Activated T-cell treated with anti-CD3 and anti-CD28 coated beads, Interleukin-2, amount 50 U/mL, for 72 hours (primary cell): ENCODE measurements at places on chromosomes 1 and 21. TPM values are rescaled to one million over a fixed set of nuclear protein-coding genes. Genes with fewer than 3 reads are reported as not detected.

DNA sequence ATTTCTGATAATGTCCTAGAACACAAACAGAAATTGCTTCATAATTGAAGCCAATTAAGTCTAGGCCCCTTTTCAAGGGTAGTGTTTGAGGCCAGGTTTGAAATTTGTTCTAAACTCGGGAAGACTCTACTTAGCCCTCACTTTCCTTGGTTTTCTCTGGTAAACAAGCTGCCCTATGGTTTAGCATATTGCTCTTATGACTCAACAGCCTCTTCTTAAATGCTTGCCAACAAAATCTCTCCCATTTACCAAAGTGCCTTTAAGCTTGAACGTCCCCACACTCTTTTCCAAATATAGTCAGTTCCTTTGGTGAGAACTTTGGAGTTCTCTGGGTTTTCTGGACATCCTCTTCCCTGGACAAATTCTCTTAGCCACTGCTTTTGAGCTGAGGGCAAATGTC lies 5.8 kb upstream of the LCE6A start:
- H3K27me3 ChIP-seq, result peaks cover 9% of the 10 kb centered on the region
- DNase-seq, result no peak
- H3K27ac ChIP-seq, result peak overlapping the region; percentile 18
- H3K4me1 ChIP-seq, result no peaks in the 10 kb centered on the region
- no peaks in the 10 kb centered on the region for H3K36me3 ChIP-seq
- no peak overlapping the region for H3K4me3 ChIP-seq

- no peaks in the 10 kb centered on the region for H3K4me1 ChIP-seq
- H3K27ac ChIP-seq, result no peak overlapping the region
- no peak overlapping the region for H3K4me3 ChIP-seq
- no peaks in the 10 kb centered on the region for H3K27me3 ChIP-seq
- no peak for DNase-seq
- H3K36me3 ChIP-seq, result no peaks in the 10 kb centered on the region
Observed at GRCh38 chr1:190685676-190686075, 208.0 kb upstream of the BRINP3 start.

DNA sequence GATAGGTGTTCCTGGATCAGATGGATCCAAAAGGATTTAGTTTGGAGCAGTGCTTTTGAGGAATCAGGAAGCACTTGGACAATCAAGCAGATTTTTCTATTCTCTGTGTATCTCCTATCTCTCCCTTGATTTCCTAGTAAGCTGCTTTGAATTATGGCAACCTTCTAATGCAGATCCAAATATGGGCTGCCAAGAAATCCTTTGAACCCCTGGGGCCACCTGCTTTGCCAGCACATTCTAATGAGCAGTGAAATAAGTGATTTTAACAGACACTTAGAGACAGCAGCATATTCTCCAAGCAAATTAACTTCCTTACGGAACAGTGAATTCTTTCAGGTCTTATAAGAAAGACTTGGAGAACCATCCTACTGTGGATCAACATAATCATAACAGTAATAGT lies 195.4 kb downstream of the GPR52 start:
- H3K4me1 ChIP-seq, result no peaks in the 10 kb centered on the region
- H3K4me3 ChIP-seq, result no peak overlapping the region
- H3K27me3 ChIP-seq, result no peaks in the 10 kb centered on the region
- no peak for DNase-seq
- no peak overlapping the region for H3K27ac ChIP-seq

- no peak overlapping the region for H3K4me3 ChIP-seq
- H3K27me3 ChIP-seq, result peaks cover 14% of the 10 kb centered on the region
- H3K4me1 ChIP-seq, result peaks cover 43% of the 10 kb centered on the region
- H3K27ac ChIP-seq, result no peak overlapping the region
Observed at GRCh38 chr1:211932231-211932932, 101.8 kb upstream of the LPGAT1 start.

Gene C1orf141
- total RNA-seq, result 0.25 TPM

GRCh38 chr1:207218512-207219362 lies 102.7 kb upstream of the CD55 start:
- no peak for DNase-seq
- no peak overlapping the region for H3K4me3 ChIP-seq

GRCh38 chr21:30482130-30482529 lies 2.0 kb upstream of the KRTAP19-1 start:
- H3K4me3 ChIP-seq, result no peak overlapping the region
- no peaks in the 10 kb centered on the region for H3K4me1 ChIP-seq
- H3K27me3 ChIP-seq, result no peaks in the 10 kb centered on the region
- H3K27ac ChIP-seq, result no peak overlapping the region

Gene ZYG11A
- 0.72 TPM for total RNA-seq

- H3K36me3 ChIP-seq, result peaks cover 8% of the 10 kb centered on the region
- peaks cover 71% of the 10 kb centered on the region for H3K4me1 ChIP-seq
- no peaks in the 10 kb centered on the region for H3K27me3 ChIP-seq
- peak overlapping the region; percentile 86 for H3K4me3 ChIP-seq
Observed at GRCh38 chr21:37075214-37075770, 2.2 kb downstream of the TTC3 start.

DNA sequence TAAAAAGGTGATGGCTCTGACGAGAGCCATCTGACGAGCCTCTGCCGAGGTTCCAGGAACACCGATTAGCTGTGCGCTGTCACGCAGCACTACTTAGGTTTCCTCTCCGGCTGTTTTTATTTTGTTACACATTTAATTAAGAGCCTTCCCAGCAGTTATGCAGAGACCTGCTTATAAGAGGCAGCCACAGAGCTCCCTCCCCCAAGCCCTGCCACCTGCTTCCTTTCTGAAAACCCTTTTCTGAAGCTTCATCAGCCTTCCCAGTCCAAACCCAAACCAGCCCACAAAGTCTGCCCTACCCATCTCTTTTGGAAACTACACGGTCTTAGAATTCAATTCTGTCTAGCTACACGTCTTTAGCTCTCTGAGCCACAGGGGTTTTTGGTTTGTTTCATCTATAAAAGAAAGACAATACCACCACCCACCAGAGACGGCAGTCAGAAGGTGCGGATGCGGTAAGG lies 49.1 kb downstream of the ERI3 start:
- H3K4me3 ChIP-seq, result peak overlapping the region; percentile 29
- peak overlapping the region; percentile 77 for H3K27ac ChIP-seq
- peaks cover 20% of the 10 kb centered on the region for H3K36me3 ChIP-seq
- no peaks in the 10 kb centered on the region for H3K27me3 ChIP-seq
- peaks cover 26% of the 10 kb centered on the region for H3K4me1 ChIP-seq
- DNase-seq, result peak; percentile 25

DNA sequence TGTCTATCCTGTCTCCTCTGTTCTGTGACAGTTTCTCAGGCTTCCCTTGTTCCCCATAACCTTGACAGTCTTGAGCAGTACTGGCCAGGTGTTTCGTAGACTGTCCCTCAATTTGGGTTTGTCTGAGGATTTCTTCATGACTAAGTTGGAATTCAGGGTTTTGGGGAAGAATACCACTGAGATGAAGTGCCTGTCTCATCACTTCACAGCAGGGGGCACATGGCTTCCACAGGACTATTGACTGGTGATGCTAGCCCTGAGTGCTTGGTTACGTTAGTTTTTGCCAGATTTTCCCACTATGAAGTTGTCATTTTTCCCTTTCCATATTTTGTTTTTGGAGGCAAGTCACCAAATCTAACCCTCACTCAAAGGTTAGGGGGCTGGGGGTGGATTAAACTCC lies 45.7 kb downstream of the CDCP2 start:
- H3K27me3 ChIP-seq, result no peaks in the 10 kb centered on the region
- DNase-seq, result no peak
- no peak overlapping the region for H3K27ac ChIP-seq
- no peaks in the 10 kb centered on the region for H3K4me1 ChIP-seq
- H3K4me3 ChIP-seq, result no peak overlapping the region

Gene RBBP4
- 252 TPM for total RNA-seq

Gene SNAPIN
- 31.8 TPM for total RNA-seq

Gene TAS1R3
- total RNA-seq, result 0.95 TPM

Gene TNFSF4
- 2.0 TPM for total RNA-seq

DNA sequence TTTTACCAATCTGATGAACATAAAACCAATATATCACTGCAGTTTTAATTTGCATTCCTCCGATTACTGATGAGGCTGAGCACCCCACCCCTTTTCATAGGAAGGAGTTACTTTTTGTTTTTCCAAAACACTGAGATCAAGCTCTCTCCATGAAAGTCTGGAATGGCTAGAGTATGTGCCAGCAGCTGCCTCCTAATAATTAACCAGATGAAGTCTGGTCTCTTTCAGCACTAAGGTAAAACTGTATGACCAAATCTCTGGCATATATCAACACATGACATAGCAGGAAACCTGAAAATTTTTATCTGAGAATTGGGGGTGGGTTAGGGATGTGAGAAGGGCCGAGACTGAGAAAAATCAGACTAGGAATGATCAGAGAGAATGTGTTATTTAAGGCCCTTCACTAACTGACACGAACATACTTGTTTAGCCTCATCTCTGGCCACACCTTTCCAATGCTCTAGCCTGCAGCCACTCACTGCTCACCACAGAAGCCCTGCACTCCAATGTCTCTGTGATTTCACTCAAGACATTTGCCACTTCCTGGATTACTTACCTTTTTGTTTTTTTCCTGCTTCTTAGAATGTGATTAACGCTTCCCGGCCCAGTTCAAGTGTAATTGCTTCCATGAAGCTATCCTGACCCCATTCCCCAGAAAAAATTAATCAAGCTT lies 34.7 kb downstream of the WASF2 start:
- no peaks in the 10 kb centered on the region for H3K27me3 ChIP-seq
- peaks cover 46% of the 10 kb centered on the region for H3K4me1 ChIP-seq
- H3K36me3 ChIP-seq, result no peaks in the 10 kb centered on the region
- DNase-seq, result peak; percentile 23

Gene OLIG1
- not detected for total RNA-seq

- H3K27me3 ChIP-seq, result no peaks in the 10 kb centered on the region
- no peak overlapping the region for H3K4me3 ChIP-seq
- no peak for DNase-seq
- no peak overlapping the region for H3K27ac ChIP-seq
- H3K4me1 ChIP-seq, result no peaks in the 10 kb centered on the region
- H3K36me3 ChIP-seq, result no peaks in the 10 kb centered on the region
Observed at GRCh38 chr1:96183485-96183884, 538.1 kb upstream of the PTBP2 start.

Gene DMRTA2
- not detected for total RNA-seq

DNA sequence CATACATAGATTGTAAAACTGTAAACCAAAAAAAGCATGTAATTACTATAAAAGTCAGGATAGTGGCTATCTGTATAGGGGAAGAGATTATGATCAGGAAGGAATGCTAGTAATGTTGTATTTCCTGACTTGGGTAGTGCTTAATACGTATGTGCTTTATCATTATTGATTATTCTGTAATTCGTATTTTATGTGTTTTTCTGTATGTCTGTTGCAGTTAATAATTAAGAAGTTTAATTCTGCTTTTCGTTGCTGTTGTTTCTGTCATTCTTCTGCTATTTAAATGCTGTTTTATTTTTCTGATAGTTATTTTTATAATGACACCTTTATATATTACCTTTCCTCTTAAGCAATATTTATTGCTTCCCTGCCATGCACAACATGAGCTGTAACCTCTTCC lies 29.3 kb upstream of the TRIM33 start:
- H3K36me3 ChIP-seq, result no peaks in the 10 kb centered on the region
- no peaks in the 10 kb centered on the region for H3K27me3 ChIP-seq
- H3K27ac ChIP-seq, result no peak overlapping the region

DNA sequence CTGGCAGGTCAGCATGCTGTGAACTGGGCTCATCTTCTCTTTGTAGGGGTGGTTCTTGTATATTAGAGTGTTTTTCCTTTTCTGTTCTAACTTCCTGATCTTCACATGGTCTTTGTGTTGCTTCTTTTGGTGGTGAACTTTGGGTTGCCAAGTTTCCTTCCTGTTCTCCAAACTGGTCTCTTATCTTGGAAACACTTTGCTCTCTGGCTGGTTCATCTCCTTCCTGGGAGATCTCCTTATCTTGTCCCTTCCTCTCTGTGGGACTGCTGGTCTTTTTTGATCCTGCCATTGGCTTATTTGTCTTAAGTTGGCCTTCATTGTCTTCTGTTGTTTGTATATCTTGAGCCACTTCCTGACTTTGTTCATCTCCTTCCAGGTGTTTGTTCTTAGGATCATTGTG lies 2.1 kb downstream of the TCHHL1 start:
- no peaks in the 10 kb centered on the region for H3K36me3 ChIP-seq
- DNase-seq, result no peak
- no peak overlapping the region for H3K4me3 ChIP-seq
- peaks cover 25% of the 10 kb centered on the region for H3K27me3 ChIP-seq

Gene PRPF38B
- total RNA-seq, result 87.4 TPM

GRCh38 chr1:184493987-184494388 lies 107.2 kb downstream of the C1orf21 start:
- DNase-seq, result no peak
- H3K4me1 ChIP-seq, result peaks cover 22% of the 10 kb centered on the region
- no peaks in the 10 kb centered on the region for H3K36me3 ChIP-seq
- H3K4me3 ChIP-seq, result no peak overlapping the region
- no peak overlapping the region for H3K27ac ChIP-seq
- H3K27me3 ChIP-seq, result peaks cover 5% of the 10 kb centered on the region

DNA sequence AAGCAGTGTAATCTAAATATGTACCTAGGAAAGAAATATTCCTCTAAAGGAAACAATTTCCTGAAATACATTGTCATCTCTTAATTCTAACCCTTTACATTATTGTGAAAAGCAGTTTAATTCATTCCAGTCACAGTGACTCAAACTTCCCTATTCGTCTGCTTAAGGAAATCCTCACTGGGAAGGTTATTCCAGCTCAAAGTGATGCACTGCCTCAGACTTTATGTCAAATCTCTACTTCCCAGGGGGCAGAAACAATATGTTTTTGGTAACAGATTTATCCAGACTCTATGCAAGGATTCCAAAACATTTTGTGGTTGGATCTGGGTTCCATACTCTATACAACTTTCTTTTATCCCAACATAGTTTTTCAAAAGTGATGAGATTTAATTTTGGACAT lies 145.2 kb downstream of the NTMT2 start:
- no peak overlapping the region for H3K27ac ChIP-seq
- no peak for DNase-seq
- no peak overlapping the region for H3K4me3 ChIP-seq
- H3K4me1 ChIP-seq, result no peaks in the 10 kb centered on the region
- peaks cover 9% of the 10 kb centered on the region for H3K27me3 ChIP-seq

DNA sequence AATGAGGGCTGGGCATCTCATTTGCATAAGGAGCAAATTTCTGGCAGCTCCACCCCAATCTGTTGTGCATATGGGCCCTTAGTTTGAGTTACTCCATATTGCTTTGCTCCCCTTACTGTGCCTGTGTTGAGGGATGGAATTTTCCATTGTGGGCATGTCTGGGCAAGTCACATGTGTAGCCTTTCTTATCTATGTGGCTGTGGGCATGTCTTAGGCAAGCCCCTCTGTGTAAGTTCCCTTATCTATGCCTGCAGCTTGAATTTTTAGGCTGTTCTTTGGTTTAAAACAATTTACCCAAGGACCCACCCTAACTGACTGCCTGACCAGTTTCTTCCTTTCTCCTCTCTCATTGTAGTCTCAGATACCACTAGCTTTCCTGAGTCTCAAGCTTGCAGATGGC lies 405.7 kb upstream of the NCAM2 start:
- no peak for DNase-seq
- no peak overlapping the region for H3K4me3 ChIP-seq
- no peaks in the 10 kb centered on the region for H3K36me3 ChIP-seq
- no peak overlapping the region for H3K27ac ChIP-seq
- H3K4me1 ChIP-seq, result peaks cover 4% of the 10 kb centered on the region

Gene PYHIN1
- 11.5 TPM for total RNA-seq

- DNase-seq, result no peak
- H3K36me3 ChIP-seq, result no peaks in the 10 kb centered on the region
- H3K27ac ChIP-seq, result no peak overlapping the region
- H3K4me1 ChIP-seq, result no peaks in the 10 kb centered on the region
- peaks cover 63% of the 10 kb centered on the region for H3K27me3 ChIP-seq
Observed at GRCh38 chr1:171251952-171252300, 3.6 kb downstream of the FMO1 start.

Gene COL6A2
- total RNA-seq, result 11.3 TPM
